Stimulated activated CD4-positive, alpha-beta T cell treated with anti-CD3 and anti-CD28 coated beads, Interleukin-15, amount 100 ng/mL, for 1 hour (primary cell): ENCODE measurements at places on chromosomes 12 and 14.

- DNase-seq = no peak
These were observed 22.8 kb downstream of the FAIM2 start for GRCh38 chr12:49880756-49881414.

GRCh38 chr12:16622338-16622737 lies 16.4 kb upstream of the LMO3 start:
- DNase-seq = no peak

GRCh38 chr14:56660677-56661389 lies 81.2 kb downstream of the TMEM260 start:
- no peak for DNase-seq

- DNase-seq = no peak
These were observed 197.0 kb downstream of the ANO2 start for GRCh38 chr12:5748027-5748426.

- no peak for DNase-seq
These were observed at the start of gene ENDOU for GRCh38 chr12:47725091-47725772. Gene ENDOU, minus strand, starts transcription at chr12:47725490. Its CDS starts 77 bp downstream, at chr12:47725413.

GRCh38 chr12:113537751-113538087 lies 66.0 kb upstream of the LHX5 start:
- no peak for DNase-seq
